Activated gamma-delta T cell treated with Interleukin-2 at 50 U/mL for 16 hours (primary cell): ENCODE measurements at places on chromosomes 16 and 17.

- DNase-seq: no peak
These were observed 154.0 kb downstream of the TMEM132E start for GRCh38 chr17:34733333-34733732.

- DNase-seq: no peak
These were observed 27.2 kb upstream of the XYLT2 start for GRCh38 chr17:50318501-50319285.

DNA sequence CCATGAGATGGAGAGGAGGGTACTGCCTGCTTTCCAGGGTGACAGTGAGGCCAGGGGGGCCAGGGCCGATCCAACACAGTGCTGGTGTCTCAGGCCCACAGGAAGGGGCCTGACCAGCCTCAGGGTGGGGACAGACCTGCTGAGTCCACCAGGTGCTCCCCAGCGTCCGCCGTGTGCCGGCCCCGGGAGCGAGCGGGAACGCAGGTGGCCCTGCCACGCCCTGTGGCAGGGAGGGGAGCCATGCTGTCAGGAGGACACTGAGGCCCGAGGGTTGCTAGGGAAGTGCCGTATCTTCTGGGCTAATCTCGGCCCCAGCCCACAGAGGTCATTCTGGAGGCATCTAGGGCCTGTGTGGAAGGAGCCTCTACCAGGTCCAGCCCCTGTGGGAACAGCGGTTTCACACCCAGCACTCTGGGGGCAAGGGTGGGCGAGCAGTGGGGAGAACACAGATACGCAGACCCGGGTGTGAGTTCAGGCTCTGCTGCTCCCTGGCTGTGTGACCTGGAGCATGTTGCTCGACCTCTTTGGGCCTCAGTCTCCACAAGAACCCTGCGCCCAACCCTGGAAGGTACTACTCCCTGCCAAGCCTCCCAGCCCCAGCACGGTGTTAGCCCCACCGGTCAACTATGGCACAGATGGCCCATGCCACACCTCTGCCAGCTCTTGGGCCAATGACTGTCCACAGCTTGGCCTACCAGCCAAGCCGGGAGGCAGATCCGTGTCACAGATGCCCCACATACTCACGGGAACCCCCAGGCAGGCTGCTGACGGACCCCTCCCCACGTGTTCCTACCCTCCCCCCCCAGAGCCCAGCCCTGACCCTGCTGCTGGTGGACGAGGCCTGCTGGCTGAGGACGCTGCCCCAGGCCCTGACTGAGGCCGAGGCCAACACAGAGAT lies 43.9 kb upstream of the ZC3H18 start:
- DNase-seq: no peak

GRCh38 chr17:48603959-48604769 lies 622 bp downstream of the HOXB6 start:
- no peak for DNase-seq

DNA sequence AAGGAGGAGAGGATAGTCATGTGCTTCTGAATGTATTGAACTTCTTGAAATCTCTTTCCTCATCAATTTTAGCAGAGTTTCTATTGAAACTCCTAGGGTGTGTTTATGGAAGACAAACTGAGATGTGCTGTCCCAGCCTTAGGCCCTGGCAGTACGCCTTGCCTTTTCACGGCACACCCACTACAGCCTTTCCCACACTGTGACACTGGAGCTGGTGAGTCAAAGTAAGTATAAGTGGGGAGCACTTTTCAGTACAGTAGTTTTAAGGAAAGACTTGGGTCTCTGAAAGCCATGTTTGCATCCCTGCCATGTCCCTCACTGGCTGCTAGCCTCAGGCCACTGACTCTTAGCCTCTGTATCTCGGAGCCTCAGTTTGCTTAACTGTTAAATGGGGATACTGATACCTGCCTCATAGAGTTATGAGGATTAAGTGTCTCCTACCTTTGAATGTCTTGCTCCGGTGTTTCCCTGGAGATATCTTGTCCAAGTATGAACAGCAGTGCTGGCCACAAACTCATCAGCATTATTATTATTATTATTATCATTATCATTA lies 144.7 kb upstream of the CRHR1 start:
- no peak for DNase-seq

DNA sequence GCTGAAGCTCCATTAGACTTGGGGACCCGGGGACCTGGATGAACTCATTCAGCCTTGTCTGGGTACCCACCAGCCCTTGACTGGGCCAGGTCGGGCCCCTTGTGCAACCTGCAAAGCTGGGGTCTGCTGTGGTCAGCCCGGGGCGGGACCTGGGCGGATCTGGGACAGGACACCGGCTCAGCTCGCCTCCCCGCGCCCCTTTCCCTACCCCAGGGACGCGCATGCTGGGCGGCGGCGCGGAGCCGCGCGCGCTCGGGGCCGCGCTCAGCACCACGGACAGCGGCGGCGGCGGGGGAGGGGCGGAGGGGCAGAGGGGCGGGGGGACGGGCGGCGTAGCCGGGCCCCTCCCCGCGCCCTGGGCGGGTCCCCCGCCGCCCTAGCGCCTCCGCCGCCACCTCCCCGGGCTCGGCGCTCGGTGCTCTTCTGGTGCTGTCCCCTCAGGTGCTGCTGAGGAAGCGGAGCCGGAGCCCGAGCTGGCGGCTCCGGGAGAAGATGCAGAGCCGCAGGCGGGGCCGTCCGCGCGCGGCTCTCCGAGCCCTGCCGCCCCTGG lies 7.4 kb downstream of the ACD start:
- no peak for DNase-seq

GRCh38 chr16:55703003-55704001 lies 47.5 kb downstream of the SLC6A2 start:
- DNase-seq: no peak

DNA sequence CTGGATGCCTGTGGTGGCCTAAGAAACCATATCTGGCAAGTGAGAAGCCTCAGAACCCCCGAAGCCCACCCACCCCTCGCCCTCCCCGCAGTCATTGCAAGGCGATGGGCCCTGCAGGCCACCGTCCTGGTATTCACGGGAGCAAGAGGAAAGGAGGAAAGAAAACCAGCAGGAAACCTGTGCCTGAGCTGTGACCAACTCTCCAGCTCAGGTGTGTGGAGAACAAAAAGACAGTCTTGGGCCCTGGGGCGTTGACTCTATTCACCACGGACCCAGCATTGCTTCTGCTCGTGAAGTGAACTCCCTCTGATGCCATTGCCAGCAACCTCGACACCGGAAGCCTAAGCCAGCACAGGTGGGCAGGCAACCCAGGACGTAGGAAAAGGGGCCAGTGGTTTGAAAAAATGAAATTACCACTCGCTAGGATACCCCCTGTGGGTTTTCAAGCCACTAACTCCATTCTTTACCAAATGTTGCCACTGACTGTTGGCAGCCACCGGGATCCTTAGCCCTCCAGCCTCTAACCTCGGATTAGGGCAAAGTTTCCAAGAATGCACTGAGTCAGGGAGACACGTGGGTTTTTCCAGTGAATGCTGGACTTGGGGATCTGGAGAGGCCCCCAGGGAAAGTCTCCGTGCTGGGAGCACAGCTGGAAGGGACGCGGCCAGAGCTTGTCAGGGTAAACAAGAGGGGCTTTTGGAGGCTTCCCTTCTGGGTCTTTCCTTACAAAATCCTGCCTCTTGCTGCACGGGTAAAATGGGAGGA lies 25.1 kb downstream of the FA2H start:
- no peak for DNase-seq
